ENCODE measurements at places on chromosomes 3 and 15.

GRCh38 chr3:60514866-60515265 lies 736.4 kb downstream of the FHIT start:
- no peak for DNase-seq
- H3K4me1 ChIP-seq = no peaks in the 10 kb centered on the region
- no peak overlapping the region for H3K27ac ChIP-seq
- no peak overlapping the region for H3K4me3 ChIP-seq

DNA sequence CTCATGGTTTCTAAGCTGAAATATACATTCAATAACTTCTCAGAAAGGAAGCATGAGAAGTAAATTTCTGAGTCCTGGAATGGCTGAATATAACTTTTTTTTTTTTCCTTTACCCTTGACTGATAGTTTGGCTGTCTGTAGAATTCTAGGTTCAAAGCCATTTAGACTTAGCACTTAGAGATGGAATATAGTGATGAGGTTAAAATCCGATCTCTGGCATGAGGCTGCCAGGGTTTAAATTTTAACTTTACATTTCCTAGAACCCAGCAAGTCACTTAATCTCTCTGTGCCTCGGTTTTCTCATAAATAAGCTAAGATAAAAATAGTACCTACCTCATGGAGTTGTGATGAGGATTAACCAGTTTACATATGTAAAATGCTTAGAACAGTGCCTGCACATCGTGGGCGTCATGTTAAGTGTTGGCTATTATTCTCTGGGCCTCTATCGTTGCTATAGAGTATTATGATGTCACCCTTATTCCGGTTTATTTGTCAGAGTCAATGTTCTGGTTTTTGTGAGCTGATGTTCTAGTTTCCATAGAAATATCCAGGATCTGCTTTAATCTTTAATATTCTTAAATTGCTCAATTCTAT lies 199.8 kb upstream of the TLE3 start:
- H3K27ac ChIP-seq = no peak overlapping the region
- no peaks in the 10 kb centered on the region for H3K27me3 ChIP-seq
- H3K4me1 ChIP-seq = peaks cover 2% of the 10 kb centered on the region
- H3K4me3 ChIP-seq = no peak overlapping the region
- no peaks in the 10 kb centered on the region for H3K36me3 ChIP-seq
- no peak for DNase-seq

DNA sequence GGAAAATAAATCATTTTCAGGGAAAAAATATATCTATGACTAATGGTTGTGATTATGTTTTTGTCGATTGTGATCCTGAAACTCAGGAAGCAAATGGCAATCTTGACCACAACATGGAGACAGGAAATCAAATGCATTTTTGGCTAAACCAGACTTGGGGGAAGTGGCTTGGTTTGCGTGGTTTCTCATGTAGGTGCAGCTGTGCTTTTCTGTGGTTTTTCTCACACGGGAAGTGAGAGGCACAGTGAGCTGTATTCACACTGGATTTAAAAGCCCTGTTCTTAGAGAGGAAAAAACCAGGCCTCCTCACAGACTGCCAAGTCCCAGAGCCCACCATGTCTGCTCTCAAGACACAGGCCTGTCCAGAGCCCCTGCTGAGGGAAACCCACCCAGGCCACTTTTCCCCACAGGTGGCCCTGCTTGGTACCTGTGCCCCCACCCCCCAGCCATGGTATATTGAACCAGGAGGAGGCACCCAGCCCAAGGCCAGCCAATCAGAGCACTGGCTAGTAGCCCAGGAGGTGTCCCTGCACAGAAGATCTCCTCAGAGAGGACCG lies 46.1 kb downstream of the BTD start:
- H3K4me3 ChIP-seq = no peak overlapping the region
- no peaks in the 10 kb centered on the region for H3K27me3 ChIP-seq
- peak overlapping the region; percentile 86 for H3K27ac ChIP-seq
- no peaks in the 10 kb centered on the region for H3K36me3 ChIP-seq
- no peaks in the 10 kb centered on the region for H3K4me1 ChIP-seq

- H3K27me3 ChIP-seq = no peaks in the 10 kb centered on the region
- H3K4me1 ChIP-seq = peaks cover 9% of the 10 kb centered on the region
- no peak overlapping the region for H3K4me3 ChIP-seq
- H3K36me3 ChIP-seq = no peaks in the 10 kb centered on the region
- no peak overlapping the region for H3K27ac ChIP-seq
- DNase-seq = no peak
Measured at GRCh38 chr3:103082501-103082900, 647.7 kb downstream of the ZPLD1 start.

DNA sequence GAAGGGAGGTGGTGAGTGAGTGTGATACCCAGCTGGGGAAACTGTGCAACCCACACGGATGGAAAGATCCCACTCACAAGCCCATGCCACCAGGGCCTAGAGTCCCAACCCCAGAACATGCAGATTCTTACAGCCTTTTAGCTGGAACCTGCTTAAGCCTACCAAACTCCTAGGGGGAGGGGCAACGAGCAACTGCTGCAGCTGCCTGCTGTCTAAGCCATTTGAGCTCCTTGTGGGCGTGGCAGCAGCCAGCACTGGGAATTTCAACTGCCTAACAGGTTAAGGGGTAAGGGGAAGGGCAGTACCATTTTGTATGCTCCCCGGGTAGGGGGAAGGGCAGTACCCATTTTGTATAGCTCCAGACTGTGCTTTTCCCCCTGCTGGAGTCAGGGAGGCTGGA lies 673.2 kb upstream of the BCHE start:
- H3K4me1 ChIP-seq = no peaks in the 10 kb centered on the region
- H3K36me3 ChIP-seq = no peaks in the 10 kb centered on the region
- DNase-seq = no peak
- H3K27me3 ChIP-seq = no peaks in the 10 kb centered on the region

DNA sequence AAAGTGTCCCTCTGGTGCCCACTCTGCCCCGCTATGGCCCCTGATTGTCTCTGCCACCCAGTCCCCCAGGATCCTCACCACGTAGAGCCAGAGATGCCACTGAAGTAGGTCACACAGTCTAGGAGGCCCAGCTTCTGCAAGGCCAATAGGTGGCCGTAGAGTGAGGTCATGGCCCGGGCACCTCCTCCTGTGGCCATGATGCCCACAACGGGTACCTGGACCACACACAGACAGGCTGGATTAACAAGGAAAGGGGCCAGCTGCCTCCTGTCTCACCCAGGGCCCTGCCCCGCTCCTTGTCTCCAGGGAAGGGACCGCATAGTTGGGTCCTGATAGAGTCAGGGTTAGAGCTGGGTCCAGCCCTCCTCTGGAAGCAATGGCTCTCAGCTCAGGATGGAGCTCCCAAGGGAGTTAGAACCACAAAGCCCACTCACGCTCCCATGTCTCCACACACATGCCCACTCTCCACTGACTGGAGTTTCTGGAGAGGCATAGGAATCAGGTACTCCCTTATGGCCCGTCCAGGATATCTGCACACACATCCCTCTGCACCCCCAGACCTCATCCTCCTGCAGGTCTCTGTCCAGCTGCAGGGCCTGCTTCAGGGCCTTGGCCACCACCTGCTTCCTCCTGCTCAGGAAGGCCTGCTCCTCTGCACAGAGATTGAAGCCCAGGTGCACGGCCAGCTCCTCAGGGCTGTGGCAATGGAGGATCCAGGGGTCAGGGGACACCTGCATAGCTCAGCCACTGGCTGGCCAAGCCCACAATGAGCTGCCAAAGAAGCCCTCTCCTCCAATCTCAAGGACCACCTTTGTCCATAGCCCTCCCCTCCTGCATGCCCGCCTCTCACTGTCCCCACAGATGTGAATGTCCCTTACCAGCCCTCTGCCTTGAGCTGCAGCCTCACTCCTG lies 13.2 kb downstream of the PLA2G4D start:
- no peaks in the 10 kb centered on the region for H3K27me3 ChIP-seq
- H3K4me3 ChIP-seq = no peak overlapping the region
- H3K36me3 ChIP-seq = no peaks in the 10 kb centered on the region
- no peak for DNase-seq
- H3K4me1 ChIP-seq = no peaks in the 10 kb centered on the region
- no peak overlapping the region for H3K27ac ChIP-seq

DNA sequence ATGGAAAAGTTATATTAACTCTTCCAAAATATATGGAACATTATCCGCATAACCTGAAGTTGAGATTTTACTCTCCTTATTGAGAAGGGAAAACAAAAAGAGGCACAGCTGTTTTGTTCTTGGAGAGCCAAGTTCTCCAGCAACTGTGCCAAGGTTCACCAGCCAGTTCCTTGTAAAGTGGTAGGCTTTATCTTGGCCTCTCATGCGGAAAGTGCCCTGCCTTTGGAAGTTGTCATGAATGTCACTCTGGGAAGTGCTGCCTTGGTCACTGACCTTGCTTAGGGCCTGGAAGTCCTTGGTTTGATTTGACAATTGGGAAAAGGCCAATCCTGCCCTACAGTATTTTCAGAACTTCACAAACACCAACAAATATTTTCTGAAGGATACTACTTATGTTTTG lies 44.2 kb upstream of the THRB start:
- H3K27ac ChIP-seq = no peak overlapping the region
- no peaks in the 10 kb centered on the region for H3K27me3 ChIP-seq
- no peaks in the 10 kb centered on the region for H3K36me3 ChIP-seq
- H3K4me3 ChIP-seq = no peak overlapping the region
- H3K4me1 ChIP-seq = peaks cover 6% of the 10 kb centered on the region

GRCh38 chr3:181711325-181712135 lies at the start of gene SOX2:
SOX2 (plus strand) TSS chr3:181711925; CDS start chr3:181712361, 436 bp downstream.
- peak; percentile 93 for DNase-seq
- peak within 1 kb of the TSS; percentile 9 for H3K4me3 ChIP-seq
- H3K27me3 ChIP-seq = peaks cover 90% of the 10 kb centered on the region
- no peak within 1 kb of the TSS for H3K27ac ChIP-seq
- H3K4me1 ChIP-seq = peaks cover 18% of the 10 kb centered on the region

DNA sequence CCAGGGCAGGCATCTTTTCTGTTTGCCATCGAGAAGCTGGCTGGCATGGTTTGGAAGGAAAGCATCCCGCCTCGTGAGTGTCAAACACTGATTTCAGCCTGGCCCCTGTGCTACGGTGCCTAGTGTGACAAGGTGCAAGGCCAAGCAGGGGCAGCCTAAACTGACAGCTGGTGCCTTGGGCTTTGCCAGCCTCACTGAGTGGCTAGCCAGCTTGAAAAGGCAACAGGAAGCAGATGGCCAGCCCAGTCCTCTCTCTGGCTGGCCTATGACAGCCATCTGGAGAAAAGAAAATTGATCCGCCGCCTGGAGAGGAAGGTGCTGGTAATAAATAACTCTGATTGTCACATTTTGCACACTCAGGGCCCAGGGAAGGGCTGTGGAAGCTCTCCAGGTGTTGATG lies 52.2 kb downstream of the C3orf85 start:
- H3K4me3 ChIP-seq = no peak overlapping the region
- no peak for DNase-seq
- H3K27me3 ChIP-seq = no peaks in the 10 kb centered on the region
- H3K36me3 ChIP-seq = no peaks in the 10 kb centered on the region

DNA sequence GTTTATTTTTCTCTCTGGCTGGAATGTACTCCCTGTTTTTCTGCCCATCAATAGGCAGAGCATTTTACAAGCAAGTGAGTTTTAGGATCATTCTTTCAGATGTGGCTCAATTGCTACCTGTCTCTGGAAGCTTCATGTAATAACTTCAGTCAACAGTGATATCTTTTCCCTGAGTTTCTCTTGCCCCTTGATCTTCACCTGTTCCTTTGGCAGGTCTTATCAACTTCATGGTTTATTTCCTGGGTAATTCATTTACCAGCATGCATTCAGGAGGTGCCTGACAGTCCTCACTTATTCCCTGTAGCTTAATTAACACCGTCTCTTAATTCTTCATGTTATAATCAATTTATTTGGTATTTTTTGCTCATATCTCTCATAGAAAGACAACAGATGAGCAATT lies 184.8 kb upstream of the CTDSPL start:
- no peak for DNase-seq
- peaks cover 14% of the 10 kb centered on the region for H3K4me1 ChIP-seq
- no peaks in the 10 kb centered on the region for H3K27me3 ChIP-seq

- H3K4me1 ChIP-seq = peaks cover 40% of the 10 kb centered on the region
- no peak overlapping the region for H3K4me3 ChIP-seq
- no peak for DNase-seq
- H3K36me3 ChIP-seq = no peaks in the 10 kb centered on the region
- no peaks in the 10 kb centered on the region for H3K27me3 ChIP-seq
Measured at GRCh38 chr15:92670621-92671020, 15.0 kb upstream of the FAM174B start.

GRCh38 chr15:81001152-81002008 lies 657 bp downstream of the TLNRD1 start:
- H3K27ac ChIP-seq = peak overlapping the region; percentile 99
- peak; percentile 83 for DNase-seq
- H3K27me3 ChIP-seq = no peaks in the 10 kb centered on the region
- H3K4me1 ChIP-seq = no peaks in the 10 kb centered on the region

DNA sequence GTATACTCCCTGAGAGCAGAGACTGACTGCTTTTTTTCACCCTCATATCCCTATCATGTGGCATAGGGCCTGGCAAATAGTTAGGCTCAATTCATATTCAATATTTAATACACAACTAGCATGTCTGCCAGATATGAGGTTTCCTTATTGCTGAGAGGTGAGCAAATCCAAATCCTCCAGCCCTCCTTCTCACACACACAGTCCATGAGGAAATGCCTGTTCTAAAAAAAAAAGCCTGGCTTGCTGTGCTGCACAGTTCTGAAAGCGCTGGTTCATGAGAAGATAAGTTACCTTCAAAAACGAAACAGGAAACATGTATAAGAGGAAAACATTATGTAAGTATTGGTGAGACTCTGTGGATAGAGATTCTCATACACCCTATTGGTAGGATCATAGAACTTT lies 15.5 kb upstream of the ACAP2 start:
- no peaks in the 10 kb centered on the region for H3K4me1 ChIP-seq
- H3K36me3 ChIP-seq = no peaks in the 10 kb centered on the region
- no peaks in the 10 kb centered on the region for H3K27me3 ChIP-seq
- no peak overlapping the region for H3K4me3 ChIP-seq
- H3K27ac ChIP-seq = no peak overlapping the region
- DNase-seq = no peak

- H3K4me3 ChIP-seq = no peak overlapping the region
- H3K36me3 ChIP-seq = no peaks in the 10 kb centered on the region
- no peak overlapping the region for H3K27ac ChIP-seq
Measured at GRCh38 chr3:160065786-160066185, 77.2 kb downstream of the IL12A start.

DNA sequence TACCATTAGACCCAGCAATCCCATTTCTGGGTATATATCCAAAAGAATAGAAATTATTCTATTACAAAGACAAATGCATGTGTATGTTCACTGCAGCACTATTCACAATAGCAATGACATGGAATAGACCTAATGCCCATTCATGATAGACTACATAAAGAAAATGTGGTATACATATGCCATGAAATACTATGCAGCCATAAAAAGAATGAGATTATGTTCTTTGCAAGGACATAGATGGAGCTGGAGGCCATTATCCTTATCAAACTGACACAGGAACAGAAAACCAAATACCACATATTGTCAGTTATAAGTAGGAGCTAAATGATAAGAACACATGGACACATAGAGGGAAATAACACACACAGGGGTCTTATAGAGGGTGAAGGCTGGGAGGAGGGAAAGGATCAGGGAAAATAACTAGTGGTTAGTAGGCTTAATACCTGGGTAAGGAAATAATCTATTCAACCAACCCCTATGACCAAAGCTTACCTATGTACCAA lies 366.8 kb downstream of the EDEM1 start:
- H3K36me3 ChIP-seq = no peaks in the 10 kb centered on the region
- H3K27ac ChIP-seq = no peak overlapping the region
- no peak for DNase-seq
- H3K4me1 ChIP-seq = no peaks in the 10 kb centered on the region
